ENCODE measurements at places on chromosomes 4 and X.

DNA sequence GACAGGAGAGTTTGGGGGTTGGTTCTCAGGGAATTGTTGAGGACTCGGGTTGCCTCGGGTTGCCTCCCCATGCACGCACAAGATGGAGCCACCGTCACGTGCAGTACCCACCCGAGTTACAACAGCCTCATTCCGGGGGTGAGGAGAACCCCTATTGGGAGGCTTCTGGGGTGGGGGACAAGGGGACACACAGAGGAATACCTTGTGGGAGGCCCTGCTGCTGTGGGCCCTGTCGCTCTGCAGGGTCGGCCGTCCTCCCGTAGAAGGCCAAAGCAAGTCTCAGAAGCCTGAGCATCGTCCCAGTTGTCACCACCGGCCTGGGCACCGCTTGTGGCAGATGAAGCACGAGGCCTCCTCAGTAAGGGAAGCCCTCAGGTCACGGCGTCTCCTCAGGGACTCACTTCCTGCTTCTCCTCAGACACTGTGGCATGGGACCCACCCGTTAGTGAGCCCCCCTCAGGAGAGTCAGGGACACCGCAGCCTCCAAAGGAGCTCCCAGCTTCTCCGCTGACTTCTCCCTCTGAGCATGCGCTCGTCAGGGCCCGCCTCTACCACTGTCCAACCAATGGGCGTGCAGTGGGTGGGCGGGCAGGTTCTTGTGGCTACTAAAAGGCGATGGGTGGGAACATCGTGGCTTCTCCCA lies at the start of gene CT55:
Gene CT55 (minus strand): TSS at position 522 of the 643 bp plus-strand sequence. CDS start 227 bp downstream, at position 295.
- no peak for DNase-seq

- no peak for DNase-seq
Observed at GRCh38 chr4:147929746-147930145, 197.9 kb downstream of the ARHGAP10 start.

DNA sequence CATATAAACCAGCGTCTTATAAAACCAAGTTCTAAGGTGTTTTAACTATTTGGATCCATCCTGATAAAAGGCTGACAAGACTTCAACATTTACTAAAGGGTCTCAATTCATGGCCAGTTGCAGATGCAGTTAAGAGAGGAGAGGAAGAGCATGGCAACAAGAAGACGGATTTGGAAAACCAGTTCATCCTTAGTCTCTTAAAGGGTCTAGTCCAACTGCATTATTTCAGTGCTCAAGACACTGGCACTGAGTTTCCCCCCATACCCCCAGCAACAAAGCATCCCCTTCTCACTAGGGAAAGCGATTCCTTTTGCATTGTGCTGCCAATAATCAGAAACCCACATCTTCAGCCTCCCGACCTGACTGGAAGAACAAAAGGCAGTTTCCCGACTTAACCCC lies 90.3 kb upstream of the TFDP3 start:
- no peak for DNase-seq

GRCh38 chr4:80060804-80061203 lies 12.2 kb downstream of the ANTXR2 start:
- no peak for DNase-seq

GRCh38 chrX:133849676-133850075 lies 135.7 kb downstream of the GPC3 start:
- DNase-seq = no peak

- DNase-seq = peak; percentile 23
Observed at GRCh38 chr4:24473309-24473721, 111.0 kb downstream of the DHX15 start.

DNA sequence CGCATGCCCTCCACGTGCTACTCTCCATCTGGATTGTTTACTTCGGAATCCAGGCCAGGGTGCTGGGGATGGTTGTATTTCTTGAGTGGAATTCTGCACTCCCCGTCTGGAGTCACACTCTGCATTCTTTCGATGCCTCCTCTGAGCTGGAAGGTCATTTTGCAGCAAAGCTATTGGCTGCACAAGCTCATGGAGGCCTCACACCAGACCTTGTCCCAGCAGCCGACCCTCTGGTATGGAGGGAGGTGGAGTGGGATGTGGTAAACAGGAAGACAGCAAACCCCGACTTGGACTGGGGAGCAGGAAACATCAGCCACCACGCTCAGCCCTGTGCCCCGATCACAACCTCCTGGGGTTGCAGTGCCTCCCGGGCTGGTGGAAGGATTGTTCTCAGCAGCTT lies 225.3 kb upstream of the LNX1 start:
- DNase-seq = no peak

DNA sequence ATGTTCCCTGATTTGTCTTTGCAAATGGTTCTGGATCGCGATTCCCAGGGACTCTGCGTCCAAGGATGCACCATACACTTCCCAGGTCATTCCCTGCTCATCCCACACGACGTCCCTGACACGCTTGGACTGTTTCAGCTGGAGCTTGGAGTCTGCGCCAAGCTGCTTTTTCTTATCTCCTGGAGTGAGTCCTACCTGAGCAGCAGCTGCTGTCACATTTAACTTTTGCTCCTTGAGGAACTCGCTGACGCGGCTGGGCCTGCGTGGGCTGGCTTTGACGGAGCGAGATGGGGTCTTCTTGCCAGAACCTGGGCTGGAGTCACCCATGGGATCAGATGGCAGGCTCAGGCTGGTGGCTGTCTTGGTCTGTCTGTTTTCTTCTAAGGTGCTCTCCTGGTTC lies 59.6 kb downstream of the GPRIN3 start:
- DNase-seq = no peak

GRCh38 chr4:105147553-105148161 lies 981 bp downstream of the TET2 start:
- DNase-seq = no peak

DNA sequence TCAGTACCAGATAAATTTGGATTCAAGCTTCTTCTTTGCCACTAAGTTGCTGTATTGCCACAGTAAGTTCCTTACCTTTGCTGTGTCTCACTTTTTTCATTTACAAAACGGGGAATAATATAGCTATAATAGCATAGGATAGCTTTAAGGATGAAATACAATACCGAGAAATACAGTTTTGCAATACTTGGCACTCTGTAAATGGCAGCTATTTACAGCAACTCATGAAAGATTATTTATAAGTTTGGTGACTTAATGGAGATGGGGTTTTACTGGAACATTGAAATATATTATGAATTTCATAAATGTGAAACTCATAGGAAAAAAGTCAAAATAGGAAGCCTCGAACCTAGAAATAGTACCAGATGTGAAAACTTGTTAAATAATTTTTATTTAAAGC lies 27.6 kb downstream of the ANXA10 start:
- DNase-seq = no peak

DNA sequence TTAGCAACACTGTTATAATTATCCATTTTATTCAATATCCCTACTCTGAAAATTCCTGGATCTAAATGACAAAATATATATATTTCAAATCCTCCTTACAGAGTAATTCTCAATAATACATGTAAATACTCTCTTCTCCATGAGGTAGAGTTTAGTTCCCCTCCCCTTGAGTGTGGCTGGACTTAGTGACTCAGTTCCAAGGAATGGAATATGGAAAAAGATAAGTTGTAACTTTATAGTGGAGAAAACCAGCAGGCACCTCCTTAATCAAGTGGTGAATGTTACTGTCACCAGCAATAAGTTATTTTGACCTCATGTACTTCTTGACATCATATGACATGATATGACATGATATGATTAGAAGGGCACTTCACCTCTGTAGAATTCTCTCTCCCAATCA lies 302.0 kb downstream of the RAB28 start:
- no peak for DNase-seq

DNA sequence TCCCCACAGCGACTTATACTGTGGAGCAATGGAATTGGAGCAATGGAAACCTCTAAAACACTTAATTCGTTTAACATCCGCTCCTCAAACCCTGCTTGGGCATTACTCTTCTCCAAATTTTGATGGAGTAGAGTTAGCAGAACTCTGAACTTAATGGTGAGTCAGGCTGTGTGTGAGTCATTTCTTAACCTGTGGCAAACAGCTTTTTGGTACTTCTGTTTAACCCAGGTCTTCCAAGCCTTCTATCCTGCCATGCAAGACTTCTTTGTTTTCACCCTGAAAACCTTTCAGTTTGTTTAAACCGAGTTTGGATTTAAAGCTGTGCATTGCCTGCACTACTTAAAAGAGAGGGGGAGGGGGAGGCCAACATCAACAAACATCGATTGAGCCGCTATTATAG lies 3.6 kb upstream of the AMOT start:
- DNase-seq = no peak

DNA sequence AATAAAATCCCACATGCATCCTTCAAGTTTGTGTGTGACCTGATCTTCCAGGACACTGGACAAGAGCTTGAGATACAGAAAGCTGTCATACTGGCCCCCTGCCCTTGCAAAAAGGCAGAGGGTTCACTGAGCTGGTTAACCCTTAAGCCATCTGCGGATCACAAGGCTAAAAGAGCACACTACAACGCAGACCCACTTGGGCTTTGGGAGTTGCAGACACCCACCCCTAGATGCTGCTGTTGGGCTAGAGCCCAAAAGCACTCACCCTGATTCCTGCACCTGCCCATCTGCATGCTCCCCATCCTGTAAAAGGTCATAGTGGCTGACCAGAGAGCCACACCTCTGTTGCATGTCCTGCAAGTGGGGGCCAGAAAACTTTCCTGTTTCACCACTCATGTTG lies 51.1 kb downstream of the TXK start:
- DNase-seq = no peak

- DNase-seq = no peak
Observed at GRCh38 chr4:183130328-183131155, 31.5 kb downstream of the WWC2 start.

DNA sequence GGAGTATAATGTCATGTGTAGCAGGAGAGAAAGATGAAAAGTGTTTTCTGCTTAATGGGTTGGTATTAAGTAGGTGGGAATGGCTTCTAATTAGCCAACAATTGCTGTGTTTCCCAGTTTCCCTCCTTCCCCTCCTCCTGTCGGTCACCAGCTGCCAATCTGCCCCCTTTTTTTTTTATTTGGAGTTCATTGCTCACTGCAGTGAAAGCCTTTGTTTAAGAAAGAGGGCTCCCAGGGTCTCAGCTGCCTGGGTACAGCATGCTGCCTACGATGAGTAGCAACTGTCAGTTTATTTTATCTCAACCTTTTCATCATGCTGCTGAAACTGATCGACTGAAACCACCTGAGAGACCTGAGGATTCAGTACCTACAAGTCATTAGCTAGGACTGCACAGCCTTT lies 149.0 kb downstream of the POU4F2 start:
- no peak for DNase-seq

- no peak for DNase-seq
Observed at GRCh38 chr4:159278399-159278798, 175.5 kb downstream of the RAPGEF2 start.

GRCh38 chrX:97563531-97564133 lies 679.9 kb downstream of the RPA4 start:
- no peak for DNase-seq

- DNase-seq = no peak
Observed at GRCh38 chr4:11111876-11112275, 316.8 kb downstream of the HS3ST1 start.

DNA sequence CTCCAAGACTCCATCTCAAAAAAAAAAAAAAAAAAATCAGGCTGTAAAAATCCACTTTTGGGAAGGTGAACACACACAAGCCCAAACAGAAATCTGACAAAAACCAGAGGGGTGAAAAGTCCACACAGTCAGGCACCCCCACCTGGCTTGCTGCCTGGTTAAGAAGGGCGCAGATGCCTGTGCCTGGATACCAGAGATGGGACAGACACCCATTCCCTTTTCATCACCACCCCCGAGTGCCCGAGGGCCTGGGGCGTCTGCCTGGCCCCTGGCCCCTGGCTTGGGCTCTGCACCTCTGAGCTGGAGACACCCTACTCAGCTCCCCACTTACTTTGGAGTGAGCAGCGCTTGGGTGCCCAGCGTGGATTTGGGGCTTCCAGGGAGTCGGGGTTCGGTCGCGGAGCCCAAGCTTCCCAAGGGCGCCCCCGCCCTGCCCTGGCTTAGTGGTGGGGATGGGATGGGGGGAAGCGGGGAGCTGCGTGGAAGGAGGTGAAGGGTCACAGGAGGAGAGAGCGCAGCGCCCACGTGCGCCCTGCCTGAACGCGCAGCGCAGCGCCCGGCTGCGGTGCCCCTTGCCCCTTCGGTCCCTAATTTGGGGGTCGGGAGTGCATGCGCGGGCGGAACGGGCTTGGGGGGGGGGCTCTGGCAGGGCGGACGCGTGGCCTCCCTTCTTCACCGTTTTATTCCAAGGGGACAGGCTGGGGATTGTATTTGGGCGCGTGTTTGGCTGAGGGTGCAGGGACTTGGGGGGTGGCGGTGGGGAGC lies 11.3 kb downstream of the SHOX start:
- DNase-seq = no peak

DNA sequence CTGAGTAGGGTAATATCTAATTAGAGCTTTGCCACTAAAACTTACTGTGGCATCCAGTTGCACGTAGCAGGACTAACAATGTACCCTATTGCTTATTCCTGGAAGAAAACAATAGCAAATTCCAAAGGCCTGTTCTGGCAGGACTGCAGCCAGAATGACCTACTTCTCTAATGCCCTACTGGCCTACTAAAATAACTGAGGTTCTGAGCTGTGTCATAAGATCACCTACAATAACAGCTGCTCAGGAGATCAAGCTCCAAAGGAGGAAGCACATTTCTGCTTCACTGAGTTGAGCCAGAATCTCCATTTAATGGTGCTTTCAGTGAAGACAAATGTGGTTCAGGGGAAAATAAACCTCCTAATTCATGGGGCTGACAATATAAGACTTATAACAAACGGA lies 42.2 kb upstream of the CXCL8 start:
- no peak for DNase-seq
